ENCODE measurements at places on chromosomes 5 and 9.

GRCh38 chr9:74771262-74771585 lies 116.5 kb downstream of the TRPM6 start:
- DNase-seq: no peak

DNA sequence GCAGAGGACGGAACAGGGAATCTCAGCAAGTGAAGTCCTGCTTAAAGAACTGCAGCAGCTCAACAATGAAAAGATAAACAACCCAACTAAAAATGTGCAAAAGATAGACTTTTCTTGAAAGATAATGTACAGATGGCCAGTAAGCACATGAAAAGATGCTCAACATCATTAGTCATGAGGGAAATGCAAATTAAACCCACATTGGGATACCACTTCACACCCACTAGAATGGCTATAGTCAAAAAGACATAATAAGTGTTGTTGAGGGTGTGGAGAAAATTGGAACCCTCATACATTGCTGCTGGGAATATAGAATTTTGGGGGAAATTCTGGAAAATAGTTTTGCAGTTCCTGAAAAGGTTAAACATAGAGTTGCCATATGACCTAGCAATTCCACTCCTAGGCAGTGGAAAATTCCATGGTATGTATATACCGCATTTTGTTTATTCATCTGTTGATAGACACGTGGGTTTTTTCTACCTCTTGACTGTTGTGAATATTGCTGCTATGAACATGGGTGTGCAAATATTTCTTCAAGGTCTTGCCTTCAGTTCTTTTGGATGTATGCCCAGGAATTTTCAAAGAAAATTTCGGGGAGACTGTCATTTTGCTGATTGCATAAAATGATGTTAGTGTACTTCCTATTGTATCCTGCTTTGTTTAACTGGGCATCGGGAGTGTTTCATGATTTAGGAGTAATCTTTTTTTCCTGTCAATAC lies 7.2 kb downstream of the CNOT8 start:
- DNase-seq: no peak

GRCh38 chr5:66138637-66139317 lies 5.3 kb upstream of the SREK1 start:
- DNase-seq: no peak

DNA sequence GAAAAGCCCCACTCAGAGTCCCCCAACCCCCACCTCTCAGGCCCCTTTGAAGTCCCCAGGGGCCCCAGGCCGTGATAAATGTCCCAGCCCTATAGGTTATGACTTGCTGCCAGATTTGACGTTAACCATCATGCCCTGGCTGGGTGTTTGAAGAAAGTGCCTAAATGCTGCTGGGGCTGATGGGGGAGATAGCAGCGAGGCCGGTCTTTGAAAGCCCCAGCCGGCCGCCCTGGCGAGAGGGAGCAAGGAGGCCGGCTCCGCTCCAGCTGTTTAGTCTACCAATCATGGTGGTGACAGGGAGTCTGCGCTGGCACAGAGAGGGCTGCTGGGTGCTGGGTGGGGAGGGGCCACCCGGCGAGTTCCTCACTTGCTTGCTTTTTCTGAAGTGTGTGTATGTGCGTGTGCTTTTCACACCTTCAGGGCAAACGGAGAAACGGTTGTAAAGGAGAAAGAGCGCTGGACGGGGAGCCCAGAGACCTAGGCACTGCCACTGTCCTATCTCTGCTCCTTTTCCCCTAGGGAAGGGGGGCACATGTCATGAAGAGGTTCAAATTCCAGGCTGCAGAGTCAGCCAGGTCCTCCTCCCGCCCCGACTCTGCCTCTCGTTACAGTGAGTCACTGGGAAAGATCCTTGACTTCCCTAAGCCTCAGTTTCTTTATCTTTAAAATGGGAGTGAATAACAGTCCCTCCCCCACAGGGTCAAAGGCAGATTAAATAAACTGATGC lies 126.1 kb upstream of the HAND1 start:
- no peak for DNase-seq

DNA sequence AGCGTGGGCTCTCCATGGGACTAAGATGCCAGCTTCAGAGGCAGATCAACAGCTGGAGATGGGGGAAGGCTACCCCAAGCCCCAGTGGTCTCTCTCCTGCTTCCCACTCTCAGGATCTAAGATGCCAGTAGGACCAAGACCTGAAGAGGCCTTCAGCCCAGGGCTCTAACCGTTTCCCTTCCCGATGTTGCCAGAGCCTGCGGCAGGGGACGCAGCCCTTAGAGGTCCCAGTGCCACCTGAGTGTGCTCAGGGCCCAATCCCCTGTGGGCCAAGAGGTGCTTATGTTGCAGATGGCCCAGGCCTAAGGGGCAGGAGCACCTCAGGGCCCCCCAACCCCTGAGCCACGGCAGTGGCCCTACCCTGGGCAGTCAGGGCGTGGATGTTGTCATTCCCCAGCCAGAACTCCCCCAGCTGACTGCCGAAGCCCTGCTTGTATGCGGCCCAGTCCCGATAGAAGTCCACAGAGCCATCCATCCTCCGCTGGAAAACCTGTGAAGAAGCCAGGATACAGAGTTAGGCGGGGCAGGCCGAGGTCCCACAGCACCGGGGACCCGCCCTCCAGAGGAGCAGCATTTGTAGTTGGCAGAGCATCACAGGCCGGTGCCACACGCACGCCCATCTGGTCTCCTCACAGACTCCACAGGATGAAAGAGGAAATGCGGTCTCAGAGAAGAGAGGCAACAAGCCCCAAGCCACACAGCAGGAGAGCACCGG lies 5.4 kb downstream of the FCN1 start:
- DNase-seq: no peak

DNA sequence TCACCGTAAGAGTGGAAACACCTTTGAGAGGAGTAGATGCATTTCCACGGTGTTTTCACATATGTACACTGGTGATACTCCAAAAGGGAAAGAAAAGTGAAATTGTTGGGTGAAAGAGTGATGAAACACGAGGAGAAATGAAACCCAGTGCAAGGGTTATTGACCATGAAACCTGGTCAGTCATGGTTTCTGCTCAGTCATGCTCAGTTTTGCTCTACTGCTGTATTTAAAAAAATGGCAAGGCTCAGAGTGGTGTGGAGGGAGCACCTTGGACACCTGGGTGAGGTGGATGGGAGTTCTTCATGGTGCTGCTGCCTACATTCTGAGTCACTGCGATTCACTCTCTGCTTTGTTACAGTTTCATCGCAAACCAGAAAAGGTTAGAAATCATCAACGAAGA lies 32.3 kb downstream of the NTRK2 start:
- DNase-seq: no peak

GRCh38 chr5:168781941-168782571 lies 202.9 kb upstream of the PANK3 start:
- no peak for DNase-seq

GRCh38 chr5:58085800-58086199 lies 374.1 kb downstream of the PLK2 start:
- no peak for DNase-seq

GRCh38 chr5:175159956-175160355 lies 284.0 kb downstream of the DRD1 start:
- no peak for DNase-seq

DNA sequence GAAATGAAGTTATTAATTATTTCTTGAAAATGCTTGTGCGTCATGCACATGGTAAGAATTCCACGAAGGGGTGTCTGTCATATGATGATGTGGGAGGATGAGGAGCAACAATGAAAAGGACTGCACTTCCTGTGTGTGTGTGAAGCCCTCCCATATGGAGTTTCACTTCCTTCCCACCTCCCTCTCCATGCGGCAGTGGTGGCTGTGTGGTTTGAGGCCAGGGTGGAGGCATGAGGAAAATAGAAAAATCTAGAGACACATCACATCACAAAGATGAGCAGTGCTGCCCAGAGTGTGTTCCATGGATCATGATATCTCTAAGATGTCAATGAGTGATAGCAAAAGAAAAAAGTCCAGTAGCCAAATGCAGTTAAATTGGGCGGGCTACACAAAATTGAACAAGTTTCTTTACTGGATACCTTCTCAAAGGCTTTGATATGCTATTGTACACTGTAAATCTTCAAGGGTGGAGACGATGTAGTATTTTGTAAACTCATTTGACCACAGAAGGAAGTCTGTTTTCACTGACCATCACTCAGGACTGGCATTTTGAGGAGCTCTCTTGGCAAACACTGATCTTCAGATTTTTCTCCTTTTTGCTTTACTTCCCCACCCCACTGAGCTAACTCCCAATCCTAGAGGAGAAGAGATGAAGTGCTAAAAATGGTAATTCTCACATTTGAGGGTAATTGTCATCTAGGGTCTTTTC lies 55.7 kb upstream of the EQTN start:
- no peak for DNase-seq

DNA sequence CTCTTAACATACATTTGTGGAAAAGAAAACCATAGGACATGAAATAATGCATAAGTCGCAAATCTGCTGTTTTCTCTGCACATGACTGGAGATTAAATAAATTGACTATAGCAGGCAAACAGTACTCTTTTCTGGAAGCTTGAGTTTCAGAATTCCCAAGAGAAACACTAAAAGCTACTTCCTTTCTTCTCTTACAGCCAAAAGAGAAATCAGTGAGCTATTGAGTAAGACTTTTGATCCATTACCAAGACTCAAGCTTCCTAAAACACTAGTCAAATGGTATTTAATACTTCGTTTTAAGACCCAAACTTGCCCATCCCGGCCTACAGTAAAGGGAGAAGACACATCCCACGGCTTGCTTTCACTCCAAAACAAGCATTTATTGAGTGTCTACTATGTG lies 335.8 kb upstream of the PUM3 start:
- DNase-seq: no peak

GRCh38 chr5:40754381-40755092 lies 1.2 kb downstream of the TTC33 start:
- DNase-seq: no peak

- no peak for DNase-seq
These were observed 15.2 kb upstream of the SH3RF2 start for GRCh38 chr5:145921211-145921610.

DNA sequence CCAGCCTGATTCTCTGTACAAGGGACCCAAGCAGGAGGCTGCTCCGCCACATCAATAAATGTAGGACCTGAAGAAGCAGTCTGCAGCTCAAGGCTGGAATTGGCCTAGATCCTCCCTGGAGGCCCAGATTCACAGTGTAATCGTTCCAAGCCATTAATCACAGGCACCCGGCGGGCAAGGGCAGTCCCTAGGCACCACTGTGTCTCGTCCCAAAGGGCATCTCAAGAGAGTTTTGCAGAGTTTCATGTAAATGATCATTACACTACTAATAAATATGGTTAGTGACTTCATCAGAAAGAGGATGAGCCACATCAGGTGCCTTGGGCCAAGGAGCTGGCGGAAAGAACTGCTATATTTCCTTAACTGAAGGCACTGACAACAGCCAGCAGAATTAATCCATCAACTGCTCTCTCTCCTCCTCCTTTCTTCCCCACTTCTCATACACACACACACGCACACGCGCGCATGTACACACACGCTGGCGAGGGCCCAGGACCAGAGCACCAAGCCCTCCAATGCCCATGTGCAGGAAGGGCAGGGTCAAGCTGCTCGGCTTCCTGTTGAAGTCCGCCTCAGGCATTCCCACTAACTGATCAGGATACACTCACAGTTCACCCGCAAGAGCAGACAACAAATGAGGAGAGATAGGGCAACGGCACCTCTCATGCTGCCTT lies 33.9 kb downstream of the GNAQ start:
- no peak for DNase-seq

DNA sequence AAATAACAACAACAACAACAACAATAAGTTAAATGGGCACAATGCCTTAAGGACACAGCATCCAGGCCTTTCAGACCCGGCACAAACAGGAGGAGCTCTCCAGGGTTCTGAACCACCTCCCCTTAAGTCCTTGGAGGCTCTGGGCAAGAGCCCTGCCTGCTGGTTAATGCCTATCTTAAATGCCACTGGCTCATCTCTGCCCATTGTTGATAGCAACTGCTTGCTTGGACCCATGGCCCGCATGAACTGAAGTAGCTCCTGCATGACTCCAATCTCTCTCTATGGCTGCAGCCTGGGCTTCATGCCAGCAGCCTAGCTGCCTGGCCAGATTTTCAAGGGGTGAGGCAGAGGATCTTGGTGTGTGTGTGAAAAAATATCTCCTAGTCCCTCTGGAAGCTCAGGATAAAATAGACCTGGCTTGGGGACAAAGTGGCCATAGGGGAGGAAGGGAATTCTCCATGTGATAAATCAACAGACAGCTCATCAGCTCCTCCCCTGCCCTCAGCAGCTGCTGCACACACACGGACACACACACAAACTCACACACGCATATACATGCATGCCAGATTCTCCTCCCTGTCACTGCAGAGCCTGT lies 27.4 kb downstream of the FAM219A start:
- no peak for DNase-seq

- no peak for DNase-seq
These were observed 658 bp downstream of the PCDHGC4 start for GRCh38 chr5:141485321-141486055.

GRCh38 chr5:174275959-174276358 lies 230.5 kb downstream of the NSG2 start:
- no peak for DNase-seq

- DNase-seq: no peak
These were observed 5.1 kb downstream of the ARL14EPL start for GRCh38 chr5:116037236-116037822.

DNA sequence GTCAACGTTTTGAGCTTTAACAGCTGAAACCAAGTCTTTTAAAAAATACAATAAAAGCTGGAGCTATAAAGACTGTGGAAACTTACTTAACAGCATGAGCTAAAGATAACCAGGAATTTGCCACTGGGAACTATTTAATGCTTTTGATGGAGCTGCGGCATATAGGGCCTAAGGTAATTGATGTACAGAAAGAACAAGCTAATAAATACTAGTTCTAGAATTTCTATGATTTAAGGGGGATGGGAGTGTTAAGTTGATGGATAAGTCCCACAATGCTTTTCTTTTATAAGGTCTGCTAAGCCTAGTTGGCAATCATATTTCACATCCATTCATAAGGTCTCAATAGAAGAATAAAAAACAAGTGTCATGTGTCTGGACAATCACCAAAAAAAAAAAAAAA lies 334.0 kb upstream of the DMAC1 start:
- no peak for DNase-seq

- DNase-seq: no peak
These were observed 42.0 kb upstream of the TIMD4 start for GRCh38 chr5:157004893-157005551.

DNA sequence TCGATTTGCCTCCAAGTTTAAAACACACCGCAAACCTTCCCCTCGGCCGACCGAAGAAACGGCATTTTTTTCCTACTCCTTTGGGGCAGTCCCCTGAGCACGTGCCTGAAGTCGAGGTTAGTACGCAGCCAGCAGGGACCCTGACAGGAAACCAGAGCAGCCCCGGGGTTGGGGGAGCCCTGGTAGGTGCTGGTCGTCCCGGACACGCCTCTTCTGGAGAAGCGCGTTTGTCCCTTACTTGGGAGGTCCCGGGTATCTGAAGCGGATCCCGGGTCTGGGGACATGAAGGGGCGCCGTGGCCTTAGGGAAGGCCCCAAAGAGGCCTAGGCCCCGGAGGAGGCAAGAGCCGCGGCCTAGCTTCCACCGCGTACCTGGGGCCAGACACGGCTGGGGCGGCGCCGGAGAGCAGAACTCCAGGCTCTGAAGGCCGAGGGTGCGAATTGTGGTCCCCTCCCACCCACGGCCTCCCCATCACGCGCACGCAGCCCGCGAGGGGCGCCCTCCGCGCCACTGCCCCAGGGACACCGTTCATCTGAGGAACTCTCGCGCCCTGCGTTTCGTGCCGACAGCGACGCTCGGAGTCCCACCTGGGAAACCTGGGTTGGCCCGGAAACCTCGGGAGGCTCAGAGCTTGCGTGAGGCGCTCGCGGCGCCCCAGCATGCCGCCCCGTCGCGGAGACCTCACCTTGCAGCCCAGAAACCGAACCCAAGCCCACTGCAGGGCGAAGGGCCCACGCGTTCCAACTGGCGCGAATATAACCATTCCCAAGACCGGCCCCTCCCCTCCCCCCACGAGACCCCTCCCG lies 10.4 kb downstream of the OTP start:
- no peak for DNase-seq

Data from activated T-helper 1 cell treated with anti-CD3 and anti-CD28 coated beads, Interleukin-2, amount 50 U/mL, for 16 hours (primary cell).